ENCODE measurements at places on chromosomes 11 and 22. TPM values are rescaled to one million over a fixed set of nuclear protein-coding genes. Genes with fewer than 3 reads are reported as not detected.

The NOX4 gene
- total RNA-seq, result 0.10 TPM

DNA sequence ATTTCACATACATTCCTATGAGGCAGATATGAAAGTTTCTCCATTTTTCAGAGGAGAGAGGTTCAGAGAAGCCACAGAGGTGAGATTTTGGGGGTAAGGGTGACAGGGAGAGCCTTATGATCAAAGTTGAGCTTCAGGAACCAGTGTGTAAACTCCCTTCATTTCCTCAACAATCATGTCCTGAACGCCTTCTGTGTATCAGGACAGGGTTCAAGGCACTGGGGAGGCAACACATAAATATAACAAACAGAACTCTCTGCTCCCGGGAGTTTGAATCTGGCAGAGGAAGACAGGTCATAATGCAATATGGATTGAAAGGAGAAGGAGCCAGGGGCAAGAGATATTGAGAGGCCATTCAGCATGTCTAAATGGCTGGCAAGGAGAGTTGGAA lies 28.0 kb downstream of the AMOTL1 start:
- no peak for DNase-seq

DNA sequence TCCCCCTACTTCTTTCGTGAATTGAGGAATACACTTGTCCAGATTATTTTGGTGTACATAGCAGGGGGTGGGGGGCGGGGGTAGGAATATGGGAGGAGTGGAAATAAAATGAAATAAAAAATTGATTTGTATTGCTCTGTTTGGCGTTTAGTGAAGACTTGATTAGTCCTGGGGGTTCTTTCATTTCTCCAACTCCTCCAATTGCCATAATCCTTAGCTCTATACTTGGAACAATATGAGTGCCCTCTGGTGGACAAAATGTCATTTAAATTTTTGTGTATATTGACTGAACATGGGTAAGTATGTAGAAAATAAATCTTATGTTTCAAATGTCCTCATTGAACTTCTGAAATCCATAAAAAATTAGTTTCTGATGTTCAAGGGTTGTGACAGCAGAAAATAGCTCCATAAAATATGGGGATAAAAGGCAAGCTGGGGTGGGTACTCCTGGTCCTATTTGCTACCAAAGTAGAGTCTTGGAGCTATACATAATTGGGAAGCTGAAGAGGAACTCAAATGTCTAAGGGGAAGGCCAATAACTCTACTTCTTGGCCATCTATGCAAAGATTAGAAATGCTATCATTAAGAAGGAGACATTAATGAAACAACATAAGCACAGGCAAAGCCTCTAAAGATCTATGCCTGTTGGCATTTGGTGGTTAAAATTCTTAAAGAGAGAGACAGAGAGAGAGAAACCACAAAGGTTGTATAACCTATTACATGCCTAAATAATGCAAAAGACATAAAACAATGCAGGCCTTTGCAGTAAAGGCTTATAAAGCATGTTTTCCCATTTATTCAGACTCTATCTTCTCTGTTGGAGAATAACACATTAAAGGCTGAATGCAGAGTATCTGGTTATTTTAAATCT lies 421.6 kb downstream of the METTL15 start:
- DNase-seq, result peak; percentile 15

The CXCR5 gene
- not detected for total RNA-seq

DNA sequence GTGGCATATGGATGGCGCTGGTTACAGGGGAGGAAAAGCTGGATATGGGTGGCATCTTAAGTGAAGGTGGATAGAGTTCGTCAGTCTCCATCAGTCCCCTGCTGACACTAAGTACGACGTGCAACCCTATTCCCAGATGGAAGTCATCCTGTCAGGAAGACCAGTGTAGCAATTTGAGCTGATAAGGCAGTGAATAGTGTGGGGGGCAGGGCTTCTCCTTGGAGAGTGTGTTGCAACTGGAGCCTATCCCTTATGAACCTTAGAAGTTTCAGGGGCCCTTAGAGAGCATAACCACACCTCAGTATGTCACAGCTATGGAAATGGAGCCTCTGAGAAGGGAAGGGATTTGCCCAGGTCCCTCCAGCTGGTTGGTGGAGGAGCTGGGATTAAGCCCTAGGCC lies 36.1 kb upstream of the ANKK1 start:
- no peak for DNase-seq

DNA sequence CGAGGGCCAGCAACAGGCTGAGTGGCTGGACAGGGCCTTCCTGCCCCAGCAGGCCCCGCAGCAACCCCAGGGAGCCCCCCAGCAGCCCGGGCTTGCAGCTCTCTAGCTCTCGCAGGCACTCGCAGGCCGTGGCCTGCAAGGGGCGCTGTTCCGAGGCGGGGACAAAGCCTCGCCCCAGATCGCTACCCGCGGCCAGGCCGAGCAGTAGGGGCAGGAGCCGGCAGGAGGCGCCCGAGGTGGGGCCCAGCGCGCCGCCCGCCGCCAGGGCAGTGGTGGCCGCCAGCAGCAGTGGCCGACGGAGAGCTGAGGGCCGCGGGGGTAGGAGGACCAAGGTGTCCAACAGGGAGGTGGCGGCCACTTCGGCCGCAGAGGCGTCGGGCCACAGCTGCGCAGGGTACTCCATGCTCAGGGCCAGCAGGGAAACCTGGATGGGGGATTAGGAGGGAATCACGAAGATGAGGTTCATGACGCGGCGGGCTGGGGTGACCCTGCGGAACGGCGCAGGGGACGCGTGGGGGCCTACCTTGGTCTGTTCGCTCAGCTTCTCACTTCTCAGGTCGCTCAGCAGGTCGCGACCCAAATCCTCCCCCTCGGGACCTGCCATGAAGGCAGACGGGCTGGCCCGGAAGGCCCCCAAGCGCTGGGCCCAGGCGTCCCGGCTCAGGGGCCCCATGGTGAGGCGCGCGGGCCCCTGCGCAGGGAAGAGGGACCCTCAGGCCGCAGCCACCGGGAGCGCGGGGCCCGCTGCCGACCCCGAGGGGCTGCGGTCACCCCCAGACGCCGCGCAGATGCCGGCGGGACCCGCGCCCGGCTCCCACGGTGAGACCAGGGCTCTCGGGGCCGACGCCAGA lies 632 bp downstream of the AP5B1 start:
- DNase-seq, result no peak

- no peak for DNase-seq
Measured at GRCh38 chr11:16299390-16299789, 57.0 kb downstream of the SOX6 start.

- DNase-seq, result no peak
Measured at GRCh38 chr11:88494848-88495247, 157.3 kb upstream of the CTSC start.

DNA sequence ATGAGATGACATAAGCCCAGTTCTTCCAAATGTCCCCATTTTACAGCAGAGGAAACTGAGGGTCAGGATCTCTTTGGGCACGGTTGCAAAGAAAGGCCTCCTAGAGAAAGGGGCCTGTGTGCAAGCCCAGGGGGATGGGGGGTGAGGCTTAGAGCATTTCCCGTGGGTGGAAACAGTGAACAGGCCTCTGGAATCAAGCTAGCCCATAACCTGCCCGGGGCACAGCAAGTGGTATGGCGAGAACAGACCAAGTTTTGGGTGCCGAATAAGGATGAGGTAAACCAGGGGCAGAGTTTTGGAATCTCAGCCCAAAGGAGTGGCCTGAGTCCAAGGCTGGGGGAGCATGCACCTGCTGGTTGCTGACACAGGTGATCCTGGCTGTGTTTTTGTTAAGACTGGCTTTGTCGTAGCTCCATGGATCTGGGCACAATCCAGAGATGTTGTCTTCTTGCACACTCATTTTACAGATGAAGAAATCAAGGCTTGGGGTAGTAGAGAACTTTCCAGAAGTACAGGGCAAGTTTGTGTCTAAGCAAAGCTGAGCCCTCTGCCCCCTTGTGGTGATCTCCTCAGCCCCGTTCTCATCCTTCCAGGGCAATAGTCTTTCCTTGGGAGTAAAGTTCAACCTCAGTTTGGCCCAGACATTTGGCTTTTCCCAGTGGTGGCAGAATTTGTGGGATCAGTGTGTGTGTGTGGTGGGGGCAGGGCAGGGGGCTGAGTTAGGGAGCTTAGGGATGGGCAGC lies 53.5 kb upstream of the MYEOV start:
- DNase-seq, result no peak

- no peak for DNase-seq
Measured at GRCh38 chr11:68829581-68829980, 12.1 kb downstream of the CPT1A start.

GRCh38 chr11:62644220-62644619 lies 2.2 kb downstream of the GANAB start:
- DNase-seq, result no peak

The APOL4 gene
- not detected for total RNA-seq

- no peak for DNase-seq
Measured at GRCh38 chr11:12414611-12415010, 37.2 kb downstream of the PARVA start.

DNA sequence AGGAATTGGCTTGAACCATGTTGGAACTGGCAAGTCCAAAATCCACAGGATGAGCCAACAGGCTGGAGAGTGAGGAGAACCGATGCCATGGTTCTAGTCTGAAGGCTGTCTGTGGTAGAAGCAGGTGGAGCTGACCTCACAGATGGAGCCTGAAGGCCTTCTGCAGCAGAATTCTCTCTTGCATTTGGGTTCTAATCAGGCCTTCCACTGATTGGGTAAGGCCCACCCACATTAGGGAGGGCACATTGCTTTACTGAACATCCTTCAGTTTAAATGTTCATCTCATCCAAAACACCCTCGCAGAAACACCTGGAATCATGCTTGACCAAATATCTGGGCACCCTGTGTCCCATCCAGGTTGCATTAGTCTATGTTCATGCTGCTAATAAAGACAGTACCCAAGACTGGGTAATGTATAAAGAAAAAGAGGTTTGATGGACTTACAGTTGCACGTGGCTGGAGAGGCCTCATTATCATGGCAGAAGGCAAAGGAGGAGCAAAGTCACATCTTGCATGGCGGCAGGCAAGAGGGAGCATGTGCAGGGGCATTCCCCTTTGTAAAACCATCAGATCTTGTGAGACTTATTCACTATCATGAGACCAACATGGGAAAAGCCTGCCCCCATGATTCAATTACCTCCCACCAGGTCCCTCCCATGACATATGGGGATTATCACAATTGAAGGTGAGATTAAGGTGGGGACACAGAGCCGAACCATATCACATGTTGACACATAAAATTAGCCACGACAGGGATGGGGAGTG lies 15.9 kb downstream of the SMIM38 start:
- DNase-seq, result no peak

- DNase-seq, result no peak
Measured at GRCh38 chr22:43153899-43154298, 2.5 kb downstream of the TSPO start.

The NPAS4 gene
- not detected for total RNA-seq

The ANGPTL5 gene
- total RNA-seq, result not detected

DNA sequence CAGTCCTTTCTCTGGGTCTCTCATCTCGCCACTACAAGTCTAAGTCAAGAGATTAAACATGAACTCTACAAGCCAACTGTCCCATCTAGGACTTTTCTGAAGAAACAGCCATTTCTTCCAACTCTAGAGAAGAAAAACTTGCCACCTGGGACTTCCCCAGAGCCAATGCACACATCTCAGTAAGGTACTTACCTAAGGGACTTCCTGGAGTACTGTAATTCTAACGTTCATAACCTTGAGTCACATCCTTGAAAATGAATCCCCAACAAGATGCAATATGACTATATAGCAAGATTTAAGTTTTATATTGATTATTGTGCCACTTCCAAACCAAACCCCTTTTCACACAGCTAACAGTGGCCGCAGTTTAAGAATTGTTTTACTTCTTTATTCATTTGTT lies 11.9 kb upstream of the ISX start:
- DNase-seq, result no peak

DNA sequence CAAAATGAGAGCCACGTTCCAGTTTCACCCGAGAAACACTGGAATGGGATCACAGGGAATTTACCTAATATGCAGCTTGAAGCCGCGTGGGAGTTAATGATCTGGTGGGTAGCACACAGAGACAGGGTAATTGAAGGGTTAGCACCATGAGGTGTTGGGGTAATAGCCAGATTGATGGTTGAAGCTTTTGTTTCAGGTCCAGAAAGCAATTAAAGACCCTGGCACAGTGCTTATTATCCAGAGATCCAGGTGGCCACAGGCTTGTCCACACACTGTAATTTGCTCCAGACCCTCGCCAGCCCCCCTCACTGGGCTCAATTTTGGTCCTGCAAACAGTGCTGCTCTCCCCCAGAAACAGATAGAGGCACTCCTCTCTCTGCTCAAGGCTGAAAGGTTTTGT lies 282.5 kb upstream of the ISX start:
- DNase-seq, result no peak

GRCh38 chr11:78889698-78890097 lies 315.0 kb upstream of the NARS2 start:
- DNase-seq, result no peak

DNA sequence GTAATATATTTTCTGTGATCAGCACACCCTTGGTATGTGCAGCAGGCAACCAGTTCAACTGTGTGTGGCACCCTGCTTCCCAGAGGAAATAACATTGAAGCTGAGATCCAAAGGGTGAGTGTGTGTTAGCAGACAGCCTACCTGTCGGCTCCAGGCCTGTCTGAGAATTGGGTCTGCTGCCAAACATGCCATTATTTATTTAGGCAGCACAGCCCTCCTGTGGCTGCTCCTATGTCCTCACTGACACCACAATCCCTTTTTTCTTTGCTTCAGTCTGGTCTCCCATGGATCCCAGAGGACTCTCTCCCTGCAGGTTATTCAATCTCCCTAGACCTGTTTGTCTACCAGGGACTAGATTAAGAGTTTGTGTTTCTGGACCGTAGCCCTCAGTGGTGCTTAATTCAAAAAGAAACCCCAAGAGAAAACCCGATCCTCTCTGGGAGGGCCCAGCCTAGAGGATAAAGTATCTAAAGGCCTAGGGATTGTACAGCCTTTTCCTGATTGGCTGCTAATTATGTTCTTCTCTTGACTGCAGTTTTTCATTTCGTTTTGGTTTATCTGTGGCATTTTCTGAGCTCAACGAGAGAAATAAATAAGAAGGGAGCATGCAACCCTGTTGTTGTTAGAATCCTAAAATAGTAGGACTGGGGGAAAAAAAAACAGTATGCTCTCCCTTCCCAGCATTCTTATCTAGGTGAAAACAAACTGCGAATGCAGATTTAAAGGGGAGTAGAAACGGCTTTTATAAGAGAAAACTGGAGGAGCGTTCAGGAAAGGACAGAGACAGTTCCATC lies 24.1 kb downstream of the KCNE3 start:
- peak; percentile 31 for DNase-seq
